ENCODE measurements at places on chromosomes 7 and 10.

DNA sequence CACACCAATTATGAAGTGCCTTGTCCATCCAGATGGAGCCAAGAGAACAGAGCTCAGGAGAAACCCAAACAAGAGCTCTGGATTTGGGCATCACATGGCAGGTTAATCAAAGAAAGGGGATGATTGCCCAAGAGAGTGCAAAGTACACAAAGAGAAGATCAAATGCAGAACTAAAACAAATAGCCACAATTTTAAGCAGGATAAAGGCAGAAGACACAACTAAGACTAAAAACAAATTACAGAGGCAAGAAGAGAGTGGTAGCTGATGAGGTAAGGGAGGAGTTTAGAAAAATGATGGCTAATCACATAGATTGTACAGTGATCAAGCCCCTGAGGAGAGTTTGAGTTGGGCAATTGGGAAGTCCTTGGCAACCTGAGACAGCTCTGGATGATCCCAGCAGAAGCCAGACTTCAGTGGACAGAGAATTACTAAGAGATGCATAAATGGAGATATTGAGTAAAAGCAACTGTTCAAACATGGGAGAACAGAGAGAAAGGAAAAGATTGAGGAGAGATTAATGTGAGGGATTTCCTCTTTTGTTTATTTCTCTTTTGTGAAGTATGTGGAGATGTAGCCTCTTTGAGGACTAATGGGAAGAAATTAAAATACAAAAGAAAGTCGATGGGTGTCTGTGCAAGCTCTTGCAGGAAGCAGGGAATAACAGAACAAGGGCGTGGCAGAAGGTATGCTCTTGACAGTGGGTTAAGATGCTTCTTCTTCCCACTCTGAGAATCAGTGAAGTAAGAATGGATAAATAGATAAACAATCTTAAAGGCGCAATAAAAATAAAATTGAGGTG is 101.9 kb downstream of the LRRN3 start:
- no peak for DNase-seq

DNA sequence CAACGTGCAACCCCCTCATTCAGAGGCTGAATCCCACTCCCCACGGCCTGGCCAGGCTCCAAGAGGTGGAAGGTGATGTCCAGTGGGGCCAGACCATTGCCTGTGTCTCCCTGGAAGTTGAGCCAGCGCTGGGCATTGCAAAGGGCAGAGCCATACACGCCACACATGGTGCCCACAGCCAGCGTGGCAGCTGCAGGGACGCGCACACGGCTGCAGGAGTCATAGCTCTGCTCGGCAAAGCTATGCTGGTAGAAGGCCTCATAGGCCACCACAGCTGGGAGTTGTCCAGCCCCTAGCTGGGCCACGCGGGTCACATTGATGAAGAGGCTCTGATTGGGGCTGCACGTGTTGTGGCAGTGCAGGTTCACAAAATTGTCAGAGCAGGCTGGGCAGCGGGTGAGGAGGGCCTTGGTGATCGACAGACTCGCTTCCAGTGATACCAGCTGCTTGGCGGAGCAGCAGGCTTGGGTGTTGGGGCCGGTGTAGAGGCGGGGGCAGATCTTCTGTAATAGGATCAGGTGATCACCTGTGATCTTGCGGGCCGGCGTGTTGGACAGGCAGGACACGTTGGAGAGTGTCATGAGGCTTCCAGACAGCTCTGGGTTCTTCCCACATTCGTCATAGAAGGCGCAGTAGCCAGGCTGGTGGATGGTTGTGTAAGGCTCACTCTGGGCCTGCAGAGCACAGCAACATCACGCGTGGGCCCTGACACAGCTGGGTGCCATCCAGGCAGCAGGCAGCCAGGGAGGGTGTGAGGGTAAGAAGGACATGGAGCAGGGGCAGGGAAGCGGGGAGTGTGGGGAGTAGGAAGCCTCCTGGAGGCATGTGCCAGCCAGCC is 1.2 kb downstream of the NPC1L1 start:
- DNase-seq: no peak

DNA sequence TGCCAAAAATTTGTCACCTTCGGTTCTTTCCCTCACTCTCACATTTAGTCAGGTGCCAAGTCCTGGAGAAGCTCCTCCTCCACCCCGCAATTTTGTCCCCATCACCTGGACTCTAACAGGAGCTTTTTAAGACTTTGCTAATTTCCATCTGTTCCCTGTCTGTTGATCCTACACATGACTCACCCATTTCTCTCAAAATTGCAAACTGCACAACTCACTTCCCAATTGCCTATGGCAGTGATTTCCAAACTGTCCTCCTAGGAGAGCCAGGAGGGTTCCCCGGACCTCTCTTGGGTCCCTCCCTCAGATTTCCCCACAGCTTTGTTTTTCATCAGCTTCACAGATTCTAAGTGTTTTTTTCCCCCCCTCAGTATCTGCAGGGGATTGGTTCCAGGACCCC is 120.3 kb downstream of the WNT2 start:
- DNase-seq: no peak

DNA sequence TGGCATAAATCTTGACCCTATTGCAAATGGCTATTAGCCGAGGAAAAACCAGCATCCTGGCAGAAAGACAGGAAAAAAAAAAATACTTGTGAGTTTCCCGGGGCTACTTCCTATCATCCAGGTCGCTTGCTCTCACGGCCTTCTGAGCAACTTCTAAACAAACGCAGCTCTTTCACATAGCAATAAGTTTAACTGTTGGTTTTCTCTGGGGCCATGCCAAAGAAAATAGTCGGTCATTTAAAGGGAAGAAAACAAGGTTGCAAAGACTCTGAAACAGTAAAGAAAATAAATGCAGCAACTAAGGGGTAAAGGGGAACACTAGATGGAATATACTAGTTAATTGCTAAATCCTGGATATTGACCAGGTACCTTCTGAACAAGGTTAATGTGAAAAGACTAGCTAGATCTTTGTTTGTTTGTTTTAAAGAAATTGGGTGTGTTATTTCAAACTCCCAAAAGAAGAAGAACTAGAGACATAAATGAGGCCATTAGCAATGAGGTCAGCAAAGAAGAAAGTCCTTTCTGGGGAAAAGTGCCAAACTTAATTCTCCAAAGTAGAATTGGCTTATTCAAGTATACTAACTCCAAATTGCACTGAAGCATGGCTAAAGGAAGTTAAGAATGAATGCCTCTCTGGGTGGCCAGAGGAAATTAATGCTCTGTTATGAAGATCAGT is 54.2 kb downstream of the SLC39A12 start:
- no peak for DNase-seq

GRCh38 chr10:123165445-123166072 is 11.4 kb downstream of the BUB3 start:
- DNase-seq: no peak

DNA sequence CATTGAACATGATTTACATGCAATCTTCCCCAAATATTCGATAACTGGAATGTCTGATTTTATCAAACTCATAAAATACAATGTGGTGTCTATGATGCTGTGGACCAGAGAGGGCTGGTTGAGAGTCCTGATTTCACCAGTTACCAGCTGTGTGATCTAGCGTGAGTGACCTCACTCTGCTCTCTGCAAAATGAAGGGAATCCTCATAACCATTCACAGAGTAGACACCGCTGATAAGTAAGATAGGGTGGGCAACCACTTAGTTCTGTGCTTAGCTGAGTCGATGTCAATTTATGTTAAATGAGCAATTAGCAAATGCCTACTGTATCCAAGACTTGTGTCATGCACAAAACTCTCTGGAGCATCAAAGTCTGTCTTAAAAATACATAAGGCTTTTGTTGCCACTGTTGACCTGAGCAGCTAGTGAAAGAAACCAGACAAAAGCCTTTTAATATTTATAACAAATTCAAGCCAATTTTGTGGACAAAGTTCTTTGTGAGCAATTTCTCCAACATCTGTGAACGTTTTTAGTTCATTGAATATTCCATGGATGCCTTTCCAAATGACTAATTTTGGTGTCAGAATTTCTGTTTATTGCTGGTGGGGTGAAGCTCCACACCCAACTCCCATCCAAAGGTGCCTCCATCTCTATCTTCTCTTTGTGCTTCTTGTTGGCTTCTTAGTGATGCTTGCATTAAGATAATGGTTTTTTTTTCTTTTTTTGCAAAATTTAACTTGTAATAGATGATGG is 314.2 kb downstream of the ADRA2A start:
- no peak for DNase-seq

Data from hematopoietic multipotent progenitor cell treated with erythropoietin and hydrocortisone succinate and interleukin-3 and kit ligand, for 8 days (in vitro differentiated cells).